ENCODE measurements at places on chromosomes 5 and 9.

DNA sequence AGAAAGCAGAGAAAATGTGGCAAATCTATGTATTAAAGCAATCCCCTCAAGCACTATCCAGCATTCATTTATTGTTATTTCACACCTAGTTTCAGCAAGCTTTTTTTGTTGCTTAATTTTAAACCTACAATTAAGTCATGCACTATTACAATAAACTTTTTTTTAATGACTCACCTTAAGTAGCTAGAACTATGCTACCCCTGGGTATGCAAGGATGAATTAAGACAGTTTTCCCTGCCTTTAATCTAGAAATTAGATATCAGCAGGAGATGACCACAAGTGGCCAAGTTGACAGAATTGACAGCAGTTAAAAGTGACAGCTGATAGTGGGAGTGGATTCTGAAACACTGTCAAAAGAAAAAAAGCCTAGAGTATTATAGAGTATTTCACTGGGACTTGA is 20.0 kb downstream of the ITGA1 start:
- no peak for DNase-seq

DNA sequence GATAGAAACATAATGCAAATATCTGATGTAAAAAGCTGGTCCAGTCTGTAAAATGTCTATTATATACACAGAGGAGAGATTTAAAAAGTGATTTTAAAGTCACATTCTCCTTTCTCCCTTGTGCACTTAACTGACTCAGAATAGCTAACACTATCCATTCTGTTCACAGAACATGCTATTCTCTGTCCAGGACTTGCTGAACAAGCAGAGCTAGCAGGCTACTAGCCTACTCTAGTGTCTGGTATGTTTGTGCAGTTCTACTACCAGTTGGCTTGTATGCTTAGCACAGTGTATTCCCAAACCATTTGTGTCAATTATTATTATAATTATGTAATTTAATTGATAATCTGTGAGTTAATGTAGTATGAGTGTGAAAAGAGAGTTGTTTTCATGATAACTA is 161.7 kb upstream of the NUDT12 start:
- DNase-seq, result no peak

GRCh38 chr5:134079748-134080581 is 34.5 kb upstream of the TCF7 start:
- no peak for DNase-seq

GRCh38 chr5:139687656-139688055 is 39.5 kb downstream of the CXXC5 start:
- DNase-seq, result no peak

GRCh38 chr5:62538017-62538942 is 40.3 kb upstream of the LRRC70 start:
- DNase-seq, result no peak

- DNase-seq, result no peak
Observed at GRCh38 chr9:7287986-7288385, 511.6 kb downstream of the DMAC1 start.

GRCh38 chr9:119818726-119819435 is 449.6 kb upstream of the BRINP1 start:
- DNase-seq, result no peak

DNA sequence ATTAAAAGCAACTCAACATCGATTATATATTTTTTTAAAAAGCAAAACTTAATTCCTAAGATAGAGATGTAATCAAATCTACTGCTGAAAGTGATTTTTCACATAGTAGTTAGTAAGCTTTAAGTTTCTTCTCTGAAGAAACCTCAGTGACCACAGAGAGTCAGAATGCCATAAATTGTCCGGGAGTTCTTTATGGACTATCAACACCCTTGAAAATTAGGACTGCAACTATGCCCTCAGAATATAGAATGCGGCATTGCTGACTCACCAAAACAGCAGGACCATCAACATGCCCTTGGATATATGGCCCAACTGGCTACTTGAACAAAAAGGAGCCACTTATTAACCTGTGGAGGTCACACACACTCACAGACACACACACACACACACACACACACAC is 228.9 kb upstream of the SNX2 start:
- no peak for DNase-seq

GRCh38 chr5:177440990-177441780 is 5.4 kb upstream of the PRR7 start:
- DNase-seq, result no peak

DNA sequence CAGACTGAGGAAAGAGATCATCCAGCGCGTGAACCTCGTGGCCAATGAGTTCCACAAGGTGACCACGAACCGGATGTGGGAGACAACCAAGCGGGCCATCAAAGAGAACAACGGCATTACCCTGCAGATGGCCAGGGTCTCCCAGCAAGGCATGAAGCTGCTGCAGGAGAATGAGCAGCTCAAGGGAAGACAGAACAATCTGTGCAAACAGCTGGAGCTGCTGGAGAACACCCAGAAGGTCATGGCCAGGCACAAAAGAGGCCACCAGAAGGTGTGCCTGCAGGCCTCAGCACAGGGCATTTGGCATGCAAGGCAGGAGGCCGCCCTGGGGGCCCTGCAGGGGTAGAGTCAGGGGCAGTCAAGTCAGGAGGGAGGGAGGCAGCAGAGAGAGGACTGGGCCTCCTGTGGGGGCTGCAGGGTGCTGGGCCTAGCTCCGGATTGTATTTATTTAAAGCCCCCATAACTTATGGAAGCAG is 4.2 kb downstream of the PTRH1 start:
- no peak for DNase-seq

DNA sequence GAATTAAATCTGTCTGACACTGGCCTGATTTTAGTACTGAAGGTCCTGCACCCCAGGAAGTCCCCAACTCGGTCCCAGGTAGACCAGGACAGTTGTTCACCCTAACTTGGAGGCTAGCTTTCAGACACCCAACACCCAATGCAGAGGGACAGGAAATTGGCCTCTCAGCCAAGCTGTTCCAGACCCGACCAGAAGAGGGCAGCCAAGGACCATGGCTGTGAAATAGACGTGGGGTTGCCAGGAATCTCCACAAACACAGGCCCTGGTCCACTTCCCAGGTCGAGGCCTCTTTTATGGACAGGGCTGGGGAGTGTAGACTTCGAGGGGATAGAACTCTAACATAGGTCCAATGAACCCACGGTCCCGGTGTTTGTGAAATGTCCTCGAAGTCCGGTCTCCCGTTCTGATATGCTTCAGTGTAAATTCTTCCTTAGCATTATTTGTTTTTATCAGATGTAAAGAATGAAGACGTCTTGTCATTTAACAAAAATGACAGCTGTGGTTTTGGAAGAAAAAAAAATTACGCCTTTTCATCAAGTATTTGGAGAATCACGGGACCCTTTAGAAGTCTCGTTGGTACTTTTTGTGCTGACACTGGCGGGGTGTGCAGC is 260.3 kb upstream of the ADAMTS16 start:
- peak; percentile 87 for DNase-seq

DNA sequence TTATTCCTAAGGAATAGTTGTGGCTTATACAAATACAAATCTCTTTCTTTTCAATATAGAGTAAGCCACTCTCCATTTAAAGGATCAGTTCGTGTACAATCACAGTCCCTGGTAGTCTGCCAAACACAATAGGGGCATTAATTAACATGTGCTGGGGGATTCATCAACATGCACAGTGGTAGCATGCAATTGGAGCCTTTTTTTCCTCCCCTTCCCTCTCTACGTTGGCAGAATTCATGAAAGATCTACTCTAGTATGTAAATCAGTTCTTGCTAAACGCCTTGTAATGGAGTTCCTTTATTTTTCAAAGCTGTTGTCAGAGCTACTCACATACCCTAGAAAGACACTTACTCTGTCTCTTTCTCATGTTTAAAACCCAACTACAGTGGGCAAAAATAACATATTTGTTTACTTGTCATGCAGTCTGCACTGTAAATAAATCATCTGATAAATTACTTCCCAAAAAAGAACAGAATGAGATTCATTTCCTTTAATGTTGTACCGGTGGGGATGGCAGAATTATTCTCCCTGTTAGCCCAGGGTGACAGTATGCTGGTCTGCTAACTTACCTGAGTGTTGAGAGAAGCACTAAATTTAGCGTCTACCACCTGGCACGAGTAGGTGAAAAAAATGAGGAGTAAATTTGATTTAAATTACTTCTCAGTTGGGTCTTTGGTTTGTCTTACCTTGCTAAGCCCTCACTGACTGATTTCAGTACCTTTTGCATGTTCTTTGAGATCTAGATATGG is 341.5 kb upstream of the CCNH start:
- DNase-seq, result no peak

DNA sequence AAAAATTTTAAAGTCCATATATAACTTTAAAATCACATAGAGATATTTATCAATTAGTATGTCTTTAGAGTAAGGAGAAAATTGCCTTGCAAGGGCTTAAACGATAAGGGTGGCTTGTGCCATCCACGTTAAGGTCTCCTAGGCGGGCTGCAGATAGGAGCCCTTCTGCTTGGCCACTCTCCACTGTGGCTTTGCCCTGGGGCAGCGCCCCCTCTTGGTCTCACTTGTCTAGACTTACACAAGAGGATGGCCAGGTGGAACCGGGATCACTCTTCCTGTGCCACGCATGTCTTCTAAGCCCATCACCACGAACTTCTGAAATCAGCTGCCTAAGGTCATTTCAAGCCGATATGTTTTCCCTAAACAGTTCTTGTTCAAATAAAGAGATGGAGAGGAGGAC is 2.9 kb downstream of the FPGS start:
- no peak for DNase-seq

DNA sequence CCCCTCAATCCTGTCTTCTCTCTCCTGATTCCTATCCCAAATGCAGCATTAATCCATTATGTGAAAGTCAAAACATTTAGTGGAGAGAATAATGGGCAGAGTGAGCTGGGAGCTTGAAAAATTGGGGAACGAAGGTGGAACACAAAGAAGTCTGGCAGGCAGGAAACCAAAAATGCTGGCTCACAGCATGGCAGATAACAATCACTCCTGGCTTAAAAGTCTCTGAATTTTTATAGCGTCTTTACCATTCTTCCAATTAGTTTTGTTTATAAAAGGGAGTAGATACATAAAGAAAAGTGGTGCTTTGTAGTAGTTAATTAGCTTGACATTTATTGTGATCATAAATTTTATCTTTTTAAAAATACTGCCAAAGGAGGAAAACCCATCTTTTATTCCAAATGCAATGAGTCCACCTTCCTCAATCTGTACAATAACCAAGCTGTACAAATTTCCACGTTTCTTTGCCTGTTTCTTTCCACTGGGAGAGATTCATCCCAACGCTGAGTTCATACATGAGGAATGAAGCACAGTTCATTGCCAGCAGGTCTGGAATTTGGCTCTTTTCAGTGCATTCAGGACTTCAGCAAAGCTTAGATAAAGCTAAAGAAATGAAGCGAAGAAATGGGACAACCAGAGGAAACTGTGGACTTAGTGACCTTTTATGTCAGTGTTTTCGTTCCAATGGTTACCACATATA is 174.7 kb downstream of the HMHB1 start:
- peak; percentile 85 for DNase-seq

- DNase-seq, result no peak
Observed at GRCh38 chr5:127994087-127994660, 89.4 kb upstream of the SLC12A2 start.

DNA sequence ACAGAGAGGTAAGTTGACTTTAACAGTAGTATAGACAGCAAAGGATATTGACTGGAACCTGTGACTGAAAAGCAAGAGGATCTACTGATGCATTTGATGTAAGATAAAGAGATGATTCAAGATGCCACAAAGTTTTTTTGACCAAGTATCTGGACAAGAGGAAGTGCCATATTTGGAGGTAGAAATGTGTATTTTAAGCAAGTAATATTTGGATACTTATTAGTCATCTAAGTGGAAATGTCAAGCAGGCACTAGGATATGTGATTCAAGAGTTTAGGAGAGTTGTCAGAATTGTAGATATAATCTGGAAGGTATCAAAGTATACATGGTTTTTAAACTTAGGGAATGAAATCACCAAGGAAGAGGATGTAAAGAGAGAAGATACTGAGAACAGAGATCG is 686.1 kb upstream of the CHD1 start:
- no peak for DNase-seq

GRCh38 chr9:81886665-81887064 is 41.6 kb upstream of the SPATA31D4 start:
- DNase-seq, result no peak

- no peak for DNase-seq
Observed at GRCh38 chr5:141783005-141783946, 94.9 kb downstream of the PCDH1 start.

DNA sequence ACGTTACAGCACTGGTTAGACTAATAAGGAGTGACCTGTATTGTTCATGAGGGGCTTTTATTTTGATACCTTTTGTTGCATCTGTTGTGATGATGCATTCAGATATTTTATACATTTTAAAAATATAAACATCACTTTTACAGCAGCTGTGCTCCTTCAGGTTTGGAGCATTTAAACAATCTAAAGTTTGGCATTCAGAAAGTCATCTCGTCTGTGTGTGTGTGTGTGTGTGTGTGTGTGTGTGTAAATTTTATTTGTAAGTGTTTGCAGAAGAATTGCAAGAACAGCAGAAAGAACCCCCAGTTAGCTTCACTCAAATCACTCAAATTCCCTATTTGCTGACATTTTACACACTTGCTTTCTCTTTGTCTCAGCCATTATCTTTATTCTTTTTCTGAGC is 87.4 kb downstream of the ERCC6L2 start:
- DNase-seq, result no peak

DNA sequence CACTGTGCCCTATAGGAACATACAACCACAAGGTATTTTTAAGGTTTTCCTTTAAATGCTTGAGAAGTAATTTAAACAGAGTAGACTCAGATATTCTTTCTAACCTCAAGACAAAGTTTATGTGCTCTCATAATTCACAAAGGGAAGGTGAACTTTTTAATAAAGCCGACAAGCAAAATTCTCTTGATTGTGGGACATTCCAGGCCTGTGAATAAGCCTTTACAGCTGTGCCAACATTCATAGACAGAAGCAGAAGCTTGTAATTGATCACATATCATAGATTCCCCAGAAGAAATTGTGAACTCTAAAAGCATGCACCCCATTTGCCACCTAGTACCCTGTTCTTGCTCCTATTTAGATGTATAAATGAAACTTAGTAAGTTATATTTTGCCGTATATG is 1107.8 kb upstream of the SEMA6A start:
- no peak for DNase-seq

GRCh38 chr5:179131886-179132585 is 71.9 kb downstream of the ZNF354C start:
- no peak for DNase-seq

GRCh38 chr9:137068539-137069507 is 1.5 kb downstream of the SAPCD2 start:
- DNase-seq, result no peak

DNA sequence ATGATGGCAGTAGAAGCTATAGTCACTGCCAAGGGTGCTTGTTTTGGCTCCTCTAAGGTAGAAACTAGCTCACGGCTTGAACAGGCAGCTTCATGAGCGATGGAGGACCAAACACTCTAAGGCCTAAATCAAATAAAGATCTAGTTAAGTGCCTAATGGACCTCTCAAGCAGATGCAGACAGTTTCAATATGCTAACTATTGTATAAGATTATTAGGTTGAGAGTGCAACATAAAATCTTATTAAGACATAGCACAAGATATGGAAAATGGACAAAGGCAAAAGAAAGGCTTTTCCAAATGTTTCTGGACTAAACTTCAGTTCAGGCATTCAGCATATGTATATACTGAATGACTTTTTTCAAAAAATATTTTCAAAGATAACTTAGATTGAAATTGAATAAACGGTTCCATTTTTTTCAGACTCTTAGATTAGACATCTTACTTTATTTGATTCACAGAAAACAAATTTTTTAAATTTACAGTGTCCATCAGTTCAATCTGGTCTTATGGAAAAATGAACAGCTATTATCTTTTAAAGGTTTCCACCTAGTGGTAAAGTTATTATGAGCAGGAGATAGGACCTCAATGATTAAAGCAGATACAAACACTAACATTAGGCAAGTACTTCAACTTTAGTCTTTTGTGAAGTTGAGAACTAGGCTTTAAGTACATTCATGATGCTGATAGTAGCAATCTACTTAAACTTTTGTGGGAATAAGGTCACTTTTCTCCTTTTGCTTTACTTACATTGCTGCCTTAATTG is 1167.7 kb downstream of the MAT2B start:
- DNase-seq, result no peak

Data from hindlimb muscle (tissue), 1 donor.